ENCODE measurements at places on chromosomes 5 and 9.

DNA sequence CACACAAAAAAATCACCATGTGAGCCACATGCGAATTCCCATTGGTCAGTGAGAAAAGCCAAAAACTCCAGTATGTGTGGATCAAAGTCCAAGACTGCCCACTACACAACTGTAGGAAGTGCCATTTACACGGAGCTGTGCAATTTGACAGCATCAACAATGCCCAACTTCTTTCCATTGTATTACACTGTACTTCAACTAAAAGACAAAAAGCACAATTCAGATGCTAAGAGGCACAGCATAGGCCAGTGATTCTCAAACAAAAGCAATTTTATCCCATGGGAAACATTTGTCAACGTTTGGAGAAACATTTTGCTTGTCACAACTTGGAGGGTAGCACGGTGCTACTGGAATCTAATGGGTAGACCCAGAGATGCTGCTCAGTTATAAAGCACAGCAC, 39.8 kb downstream of the IARS1 start:
- no peak for DNase-seq

DNA sequence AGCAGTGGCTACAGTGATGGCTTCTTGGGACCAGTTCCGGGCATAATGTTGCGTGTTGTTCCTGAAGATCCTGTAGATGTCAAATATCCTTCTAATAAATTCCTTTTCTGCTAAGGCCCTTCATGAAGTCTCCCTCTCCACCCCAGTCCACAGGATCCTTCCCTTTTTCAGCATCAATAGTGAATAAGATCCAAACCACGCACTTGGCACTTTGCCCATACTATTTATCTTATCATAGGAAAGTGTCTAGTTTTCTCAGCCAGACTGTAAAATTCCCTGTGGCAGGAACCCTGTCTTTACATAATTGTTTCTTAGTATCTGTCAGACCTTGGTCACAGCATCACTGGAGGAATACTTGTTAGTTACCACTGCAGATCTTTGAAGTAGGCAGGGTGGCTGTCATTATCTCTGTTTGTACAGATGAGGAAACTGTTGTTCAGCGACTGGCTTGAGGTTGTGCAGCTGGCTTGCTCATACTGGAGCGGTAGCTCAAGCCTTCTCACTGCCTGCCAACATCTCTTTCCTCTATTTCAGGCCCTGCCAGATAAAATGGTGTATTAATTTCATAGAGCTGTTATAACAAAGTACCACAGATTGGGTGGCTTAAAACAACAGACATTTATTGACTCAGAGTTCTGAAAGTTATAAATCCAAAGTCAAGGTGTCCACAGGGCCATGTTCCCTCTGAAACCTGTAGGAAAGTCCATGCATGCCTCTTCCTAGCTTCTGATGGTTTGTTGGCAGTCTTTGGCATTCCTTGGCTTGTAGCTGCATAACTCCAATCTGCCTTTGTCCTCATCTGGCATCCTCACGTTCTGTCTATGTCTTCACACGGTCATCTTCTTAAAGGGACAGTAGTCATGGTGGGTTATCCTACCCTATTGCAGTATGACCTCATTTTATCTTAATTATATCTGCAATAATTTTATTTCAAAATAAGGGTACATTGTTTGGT, 33.5 kb upstream of the APC start:
- peak; percentile 62 for DNase-seq

- DNase-seq: peak; percentile 73
These were observed 49.8 kb downstream of the NR6A1 start for GRCh38 chr9:124721109-124721906.

DNA sequence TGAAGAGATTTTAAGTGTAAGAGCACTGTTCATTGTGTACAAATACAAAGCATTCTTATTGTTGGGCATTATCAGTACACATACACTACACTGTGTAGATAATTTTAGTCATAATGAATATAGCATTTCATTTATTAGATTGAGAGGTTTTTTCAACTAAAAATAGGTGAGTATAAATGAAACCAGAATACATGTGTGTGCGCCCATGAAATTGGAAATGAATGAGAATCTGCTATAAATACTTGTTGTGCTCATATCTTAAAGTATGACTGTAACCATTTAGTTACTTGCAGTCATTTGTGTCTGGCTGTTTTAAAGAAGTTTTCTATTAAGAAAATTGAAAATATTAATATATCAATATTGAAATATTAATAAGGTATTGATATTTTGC, 189.0 kb upstream of the MEF2C start:
- no peak for DNase-seq

DNA sequence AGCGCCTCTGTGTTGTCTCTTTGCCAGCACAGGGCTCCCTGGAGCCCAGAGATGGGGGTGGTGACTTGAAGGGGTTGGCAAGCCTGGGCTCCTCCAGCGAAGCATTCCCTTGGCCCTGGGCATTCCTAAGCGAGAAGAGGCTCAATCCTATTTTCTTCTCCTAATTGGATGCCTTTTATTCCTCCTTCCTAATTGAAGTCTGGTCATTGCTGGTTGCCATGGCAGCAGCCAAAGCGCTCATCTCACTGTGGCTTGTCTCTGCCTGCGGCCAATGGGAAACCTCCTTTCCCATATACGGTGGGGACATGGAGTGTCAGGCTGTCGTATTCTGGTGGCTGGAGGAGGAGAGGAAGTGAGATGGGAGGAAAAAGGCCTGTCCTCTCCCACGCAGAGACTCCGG, 52.3 kb upstream of the RARS1 start:
- DNase-seq: peak; percentile 75

DNA sequence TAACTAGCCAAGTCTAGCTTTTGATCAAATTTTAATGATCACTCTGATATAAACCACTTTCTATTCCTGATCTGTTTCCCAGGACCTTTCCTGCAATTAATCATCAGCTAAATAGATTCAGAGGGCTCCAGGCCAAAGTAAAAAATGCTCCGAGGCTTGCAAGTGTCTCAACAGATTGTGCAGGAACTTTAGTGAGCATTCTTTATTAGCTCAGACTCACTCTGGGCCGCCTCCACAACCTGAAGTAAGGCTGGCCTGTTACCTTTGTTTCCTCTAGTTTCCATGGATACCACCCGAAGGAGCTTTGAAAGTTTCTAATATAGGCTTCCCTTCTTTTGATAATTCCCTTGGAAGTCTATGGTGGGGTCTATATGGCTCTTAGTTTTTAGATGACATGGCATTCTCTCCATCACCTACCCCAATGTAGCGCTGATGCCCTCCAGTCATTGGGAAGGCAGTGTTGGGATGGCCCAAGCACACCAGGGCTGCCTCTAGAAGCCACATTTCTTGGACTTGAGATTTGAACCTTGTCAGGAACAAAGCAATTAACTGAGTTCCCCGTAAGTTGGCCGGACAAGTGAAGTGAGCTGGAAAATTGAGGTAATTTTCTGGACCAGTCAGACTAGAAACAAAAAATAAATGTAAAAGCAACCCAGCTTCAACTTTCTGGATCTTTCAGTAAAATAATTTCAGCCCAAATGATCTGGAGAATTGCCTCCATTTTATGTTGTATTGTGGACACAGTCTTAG, 97.6 kb upstream of the LHFPL2 start:
- peak; percentile 82 for DNase-seq

DNA sequence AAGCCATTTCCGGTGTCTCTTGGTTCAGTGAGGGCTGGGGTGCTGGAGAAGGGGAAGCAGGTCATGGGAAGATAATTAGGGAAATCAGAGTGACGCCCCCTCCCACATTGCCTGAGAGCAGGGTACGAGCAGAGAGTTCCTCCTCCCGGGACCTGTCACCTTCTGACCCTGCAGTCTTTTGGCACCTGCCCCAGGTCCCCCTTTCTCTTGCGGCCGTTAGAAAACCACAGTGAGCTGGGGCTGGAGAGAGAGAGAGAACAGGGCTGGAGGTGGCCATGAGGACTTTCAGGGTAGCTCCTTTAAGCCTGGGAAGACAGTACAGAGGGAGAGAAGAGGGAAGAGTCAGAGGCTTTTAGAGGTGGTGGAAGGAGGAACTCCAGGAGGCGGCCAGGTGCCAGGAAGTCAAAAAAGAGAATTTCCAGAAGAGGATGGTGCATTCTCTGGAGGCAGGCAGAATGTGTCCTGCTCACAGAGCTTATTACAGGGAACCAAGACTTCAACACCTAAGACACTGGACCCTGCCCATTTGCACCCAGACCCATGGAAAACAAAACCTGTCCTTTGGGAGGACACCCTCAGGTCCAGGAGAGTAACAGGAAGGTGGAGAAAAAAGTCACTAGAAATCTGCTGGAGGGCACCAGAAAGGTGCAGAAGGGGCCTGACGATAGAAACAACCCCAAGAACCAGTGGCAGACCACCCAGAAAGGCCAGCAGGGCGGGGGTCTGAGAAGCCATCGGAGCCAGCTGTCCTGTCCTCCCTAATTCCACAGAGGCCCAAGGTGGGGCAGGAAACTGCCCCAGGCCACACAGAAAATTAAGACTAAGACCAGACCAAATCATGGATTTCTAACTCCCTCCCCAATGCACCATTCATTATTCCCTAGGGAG, 6.5 kb upstream of the ACSL6 start:
- no peak for DNase-seq

DNA sequence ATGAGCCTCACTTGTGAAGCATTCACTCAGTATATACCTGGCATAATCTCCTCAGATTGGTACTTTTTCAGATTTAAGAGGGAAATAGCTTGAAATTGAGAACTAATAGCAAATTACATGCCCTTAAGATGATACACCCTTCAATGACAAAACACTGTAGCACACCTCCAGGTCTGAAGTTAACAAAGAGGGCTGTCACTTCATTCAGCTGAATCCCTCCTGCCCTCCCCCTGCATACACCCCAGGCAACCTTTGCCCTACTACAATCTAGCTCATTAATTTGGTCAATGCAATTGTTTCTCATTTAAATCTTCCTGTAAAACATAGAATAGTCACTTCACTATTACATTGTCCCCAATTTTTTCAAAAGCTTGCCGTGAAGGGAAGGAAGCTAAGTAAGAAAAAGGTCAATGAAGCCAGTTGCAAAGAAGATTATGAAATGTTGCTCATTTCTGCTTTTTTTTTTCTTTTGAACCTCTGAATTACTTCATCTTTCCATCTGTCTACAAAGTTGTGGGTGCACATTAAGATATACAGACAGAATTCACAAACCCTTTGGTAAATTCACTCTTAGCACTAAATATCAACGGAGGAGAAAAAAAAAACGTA, 294.8 kb upstream of the PTGER4 start:
- DNase-seq: no peak

- no peak for DNase-seq
These were observed 559.2 kb downstream of the PSAT1 start for GRCh38 chr9:78856144-78856543.

DNA sequence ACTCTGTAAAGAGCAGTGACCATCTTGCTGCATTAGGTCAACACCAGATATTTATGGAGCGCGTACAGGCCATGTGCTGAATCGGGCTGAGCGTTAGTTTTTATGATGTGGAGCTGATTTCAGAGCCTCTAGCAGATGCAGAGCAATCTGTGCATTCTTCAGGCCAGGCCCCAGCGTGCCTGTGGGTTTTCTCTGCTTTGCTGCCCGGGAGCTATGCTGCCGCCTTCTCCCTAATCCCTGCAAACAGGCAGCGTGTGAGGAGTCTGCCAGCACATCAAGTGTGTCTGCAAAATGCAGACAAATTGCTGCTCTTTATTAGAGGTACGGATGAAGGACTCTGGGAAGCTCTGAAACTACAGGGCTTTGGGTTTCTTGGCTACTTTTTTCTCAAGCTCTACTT, 170.0 kb downstream of the NTRK2 start:
- peak; percentile 94 for DNase-seq

DNA sequence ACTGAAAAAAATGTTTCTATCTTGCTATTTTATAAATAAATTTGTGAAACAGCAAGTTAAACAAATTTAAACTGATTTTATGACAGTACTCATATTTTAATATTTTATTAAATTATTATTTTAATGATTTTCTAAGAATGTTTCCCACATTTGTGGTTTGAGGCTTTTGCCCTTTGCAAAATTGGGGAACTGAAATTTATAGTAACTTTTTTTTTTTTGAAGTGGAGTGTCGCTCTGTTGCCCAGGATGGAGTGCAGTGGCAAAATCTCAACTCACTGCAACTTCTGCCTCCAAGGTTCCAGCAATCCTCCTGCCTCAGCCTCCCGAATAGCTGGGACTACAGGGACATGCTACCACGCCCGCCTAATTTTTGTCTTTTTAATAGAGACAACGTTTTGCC, 7.2 kb upstream of the ADGRV1 start:
- no peak for DNase-seq

- peak; percentile 29 for DNase-seq
These were observed 30.2 kb upstream of the NRG2 start for GRCh38 chr5:140073296-140073695.

- no peak for DNase-seq
These were observed 43.8 kb downstream of the MRPS27 start for GRCh38 chr5:72276219-72276752.

DNA sequence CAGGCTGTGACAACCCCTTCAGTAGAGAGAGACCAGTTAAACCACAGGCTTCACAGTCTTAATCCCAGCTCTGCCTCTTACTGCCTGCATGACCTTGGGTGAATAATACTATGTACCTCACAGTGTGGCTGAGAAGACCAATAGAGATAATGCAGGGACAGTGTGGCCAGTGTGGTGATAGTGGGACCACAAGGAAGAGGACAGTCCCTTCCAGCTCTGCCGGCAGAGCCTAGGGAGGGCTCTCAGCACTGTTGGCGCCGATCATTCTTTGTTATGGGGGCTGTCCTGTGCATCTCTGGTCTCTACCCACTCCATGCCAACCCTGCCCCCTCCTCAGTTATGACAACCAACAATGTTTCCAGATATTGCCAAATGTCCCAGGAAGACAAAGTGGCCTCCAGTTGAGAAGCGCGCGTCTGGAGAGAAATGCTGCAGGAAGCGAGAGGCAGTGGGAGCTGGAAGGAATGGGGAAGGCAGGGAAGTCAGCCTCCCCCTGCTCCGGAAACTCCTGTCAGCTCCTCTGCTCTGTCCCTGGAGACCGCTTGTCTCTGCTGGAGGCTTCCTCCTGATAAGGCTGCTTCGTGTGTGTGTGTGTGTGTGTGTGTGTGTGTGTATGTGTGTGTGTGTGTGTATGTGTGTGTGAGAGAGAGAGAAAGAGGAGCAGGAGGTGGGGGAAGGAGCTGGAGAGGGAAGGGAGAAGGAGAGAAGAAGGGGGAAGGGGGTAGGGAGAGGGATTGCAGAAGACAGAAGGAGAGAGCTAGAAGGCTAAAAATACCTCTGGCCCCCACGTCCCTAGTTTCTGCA, 31.8 kb upstream of the FABP6 start:
- DNase-seq: no peak

DNA sequence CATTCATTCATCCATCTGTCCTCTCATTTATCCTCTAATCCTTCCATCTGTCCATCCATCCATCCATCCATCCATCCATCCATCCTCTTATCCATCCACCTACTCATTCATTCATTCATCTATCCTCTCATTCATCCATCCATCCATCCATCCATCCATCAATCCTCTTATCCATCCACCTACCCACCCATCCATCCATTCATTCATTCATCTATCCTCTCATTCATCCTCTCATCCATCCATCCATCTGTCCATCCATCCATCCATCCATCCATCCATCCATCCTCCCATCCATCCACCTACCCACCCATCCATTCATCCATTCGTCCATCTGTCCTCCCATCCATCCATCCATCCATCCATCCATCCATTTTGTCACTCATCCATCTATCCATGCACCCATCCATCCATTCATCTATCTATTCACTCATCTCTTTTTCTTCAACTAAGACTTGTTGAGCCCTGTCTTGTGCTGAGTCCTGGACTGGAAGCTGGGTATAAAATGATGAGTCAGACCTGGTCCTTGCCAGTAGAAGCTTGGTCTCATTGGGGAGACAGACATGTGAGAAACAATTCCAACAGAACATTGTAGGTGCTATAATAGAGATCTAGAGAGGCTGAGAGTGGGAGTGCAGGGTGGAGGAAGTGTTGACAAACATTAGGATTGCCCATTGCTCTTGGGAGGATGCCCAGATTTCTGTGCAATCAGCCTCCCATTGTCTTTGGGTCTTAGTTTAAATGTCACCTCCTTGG, 55.0 kb upstream of the IER5L start:
- no peak for DNase-seq

Measured in astrocyte of the hippocampus (primary cell).